Activated CD4-positive, CD25-positive, alpha-beta regulatory T cell (primary cell): ENCODE measurements at places on chromosomes 6 and 20.

- DNase-seq, result no peak
Observed at GRCh38 chr20:61761453-61762166, 304.1 kb downstream of the TAF4 start.

DNA sequence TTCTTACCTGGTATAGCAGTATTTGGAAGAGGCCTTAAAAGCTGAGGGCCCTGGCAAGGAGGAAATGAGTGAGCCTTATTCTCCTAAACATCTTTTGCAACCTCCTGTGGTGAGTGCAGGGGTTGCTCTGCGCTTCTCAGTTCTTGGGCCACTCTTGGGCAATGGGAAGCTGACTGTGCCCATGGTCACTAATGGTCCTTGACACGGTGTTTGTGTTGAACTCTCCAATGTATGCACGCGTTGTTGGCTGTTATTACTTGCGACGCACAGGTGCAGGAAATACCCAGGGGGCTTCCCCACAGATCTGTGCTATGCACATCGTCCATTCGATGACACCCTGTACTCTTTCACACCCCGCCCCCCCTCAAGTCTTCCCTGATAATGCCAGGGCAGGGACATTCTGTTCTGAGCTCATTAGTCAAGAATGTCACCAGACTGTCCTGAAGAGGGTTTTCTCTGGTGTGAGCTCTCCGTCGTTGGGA is 79.7 kb downstream of the EDN1 start:
- no peak for DNase-seq

DNA sequence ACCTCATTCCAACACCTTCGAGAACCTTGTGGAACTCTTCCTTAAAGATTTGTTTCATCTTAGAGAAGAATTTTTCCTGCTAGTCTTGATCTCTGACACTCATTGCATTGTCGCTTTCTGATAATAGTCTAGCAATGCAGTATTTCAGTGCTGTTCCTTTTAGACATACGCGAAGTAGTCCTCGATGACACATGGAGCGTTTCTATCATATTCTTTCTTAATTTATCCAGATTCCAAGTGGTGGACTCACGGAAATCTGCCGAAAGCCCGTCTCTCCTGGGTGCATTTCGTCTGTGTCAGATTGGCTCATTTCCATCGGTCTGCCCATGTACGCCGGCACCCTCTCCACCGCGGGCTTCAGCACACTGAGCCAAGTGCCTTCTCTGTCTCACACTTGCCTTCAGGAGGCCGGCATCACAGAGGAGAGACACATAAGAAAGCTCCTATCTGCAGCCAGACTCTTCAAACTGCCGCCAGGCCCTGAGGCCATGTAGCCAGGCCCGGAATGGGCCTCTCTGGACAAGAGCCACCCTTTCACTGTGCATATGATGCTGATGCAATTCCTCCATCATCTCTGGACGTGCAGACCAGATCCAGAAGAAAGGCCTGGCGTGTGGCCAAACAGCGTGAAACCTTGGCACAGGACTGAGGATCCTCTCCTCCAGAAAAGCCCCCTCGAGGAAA is 198.6 kb upstream of the UST start:
- DNase-seq, result no peak

GRCh38 chr20:51085769-51086168 is 62.9 kb upstream of the KCNG1 start:
- DNase-seq, result no peak

GRCh38 chr6:166204852-166205650 is 37.4 kb upstream of the TBXT start:
- DNase-seq, result no peak

- no peak for DNase-seq
Observed at GRCh38 chr20:50373674-50374286, 136.4 kb upstream of the PTPN1 start.

GRCh38 chr20:44646641-44647274 is 4.7 kb downstream of the ADA start:
- no peak for DNase-seq

- DNase-seq, result no peak
Observed at GRCh38 chr6:13709689-13710551, 1.7 kb downstream of the RANBP9 start.

DNA sequence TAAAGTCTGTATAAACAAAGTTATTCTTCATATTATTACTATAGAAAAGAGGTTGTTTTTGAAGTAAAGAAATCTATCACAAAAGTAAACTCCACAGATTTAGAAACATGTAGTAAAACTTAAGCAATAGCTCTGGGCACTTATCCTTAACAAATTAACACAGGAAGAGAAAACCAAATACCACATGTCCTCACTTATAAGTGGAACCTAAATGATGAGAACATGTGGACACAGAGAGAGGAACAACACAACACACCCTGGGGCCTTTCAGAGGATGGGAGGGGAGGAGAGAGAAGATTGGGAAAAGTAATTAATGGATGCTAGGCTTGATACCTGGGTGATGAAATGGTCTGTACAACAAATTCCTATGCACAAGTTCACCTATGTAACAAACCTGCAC is 57.2 kb downstream of the C6orf58 start:
- DNase-seq, result no peak

GRCh38 chr6:107080036-107080435 is 35.3 kb downstream of the BEND3 start:
- DNase-seq, result no peak

DNA sequence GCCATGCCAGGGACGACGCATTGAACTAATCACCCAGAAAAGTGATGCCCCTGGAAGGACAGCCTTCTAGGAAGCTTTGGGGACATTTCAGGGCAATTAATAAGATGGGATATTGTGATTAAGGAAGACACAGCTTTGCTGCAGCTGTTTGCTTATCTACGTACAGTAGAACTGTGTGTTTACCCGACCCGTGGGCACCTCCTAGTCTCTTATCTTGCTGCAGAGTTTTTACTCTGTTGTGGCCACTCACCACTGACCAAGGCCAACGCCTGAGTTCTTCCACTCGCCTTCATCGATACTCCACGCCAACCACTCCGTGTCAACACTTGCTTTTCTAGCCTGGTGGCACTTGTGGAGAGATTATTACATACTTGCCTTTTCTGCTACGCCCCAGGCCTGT is 105.9 kb upstream of the MLN start:
- DNase-seq, result no peak

DNA sequence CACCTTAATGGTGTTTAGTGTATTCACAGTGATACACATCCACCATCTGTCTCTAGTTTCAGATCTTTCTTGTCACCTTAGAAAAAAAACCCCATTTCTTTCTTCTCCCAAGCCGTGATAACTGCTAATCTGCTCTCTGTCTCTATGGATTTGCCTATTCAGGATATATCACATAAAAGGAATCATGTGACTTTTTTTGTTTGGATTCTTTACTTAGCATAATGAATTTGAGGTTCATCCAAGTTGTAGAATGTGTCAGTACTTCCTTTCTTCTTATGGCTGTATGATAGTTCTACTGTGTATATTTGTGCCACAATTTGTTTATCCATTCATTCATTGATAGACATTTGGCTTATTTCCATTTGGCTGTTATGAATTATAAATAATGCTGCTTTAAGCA is 57.1 kb downstream of the ITCH start:
- DNase-seq, result no peak

- no peak for DNase-seq
Observed at GRCh38 chr6:79047072-79047471, 31.0 kb downstream of the PHIP start.

- no peak for DNase-seq
Observed at GRCh38 chr6:30948811-30949210, 8.0 kb downstream of the MUCL3 start.

- no peak for DNase-seq
Observed at GRCh38 chr6:83883240-83883639, 23.8 kb downstream of the CYB5R4 start.

DNA sequence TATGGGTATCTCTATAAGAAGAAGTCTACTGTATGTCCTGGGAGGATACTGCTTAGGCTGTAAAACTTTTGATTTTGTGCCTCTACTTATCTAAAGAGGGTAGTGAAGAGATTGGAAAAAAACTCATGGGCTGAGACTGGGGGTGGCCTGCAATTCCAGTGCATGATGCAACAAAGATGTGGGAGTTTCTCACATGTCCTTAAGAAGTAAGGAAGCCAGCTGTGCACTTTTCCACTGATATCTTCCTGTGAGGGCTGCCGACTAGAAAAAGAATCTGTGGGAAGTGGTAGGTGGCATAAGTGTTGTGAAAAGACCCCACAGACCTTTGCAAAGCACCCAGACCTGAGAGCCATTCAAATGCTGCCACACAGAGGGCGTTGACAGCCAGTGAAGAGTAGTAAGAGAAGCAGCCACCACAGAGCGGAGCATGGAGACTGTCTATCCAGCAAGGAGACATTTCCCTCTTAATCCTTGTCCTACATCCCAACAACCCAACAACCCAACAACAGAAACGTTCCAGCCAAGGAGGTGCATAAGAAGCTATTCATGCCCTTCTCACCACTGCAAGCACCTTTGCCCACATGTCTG is 65.1 kb downstream of the PFDN4 start:
- DNase-seq, result no peak

DNA sequence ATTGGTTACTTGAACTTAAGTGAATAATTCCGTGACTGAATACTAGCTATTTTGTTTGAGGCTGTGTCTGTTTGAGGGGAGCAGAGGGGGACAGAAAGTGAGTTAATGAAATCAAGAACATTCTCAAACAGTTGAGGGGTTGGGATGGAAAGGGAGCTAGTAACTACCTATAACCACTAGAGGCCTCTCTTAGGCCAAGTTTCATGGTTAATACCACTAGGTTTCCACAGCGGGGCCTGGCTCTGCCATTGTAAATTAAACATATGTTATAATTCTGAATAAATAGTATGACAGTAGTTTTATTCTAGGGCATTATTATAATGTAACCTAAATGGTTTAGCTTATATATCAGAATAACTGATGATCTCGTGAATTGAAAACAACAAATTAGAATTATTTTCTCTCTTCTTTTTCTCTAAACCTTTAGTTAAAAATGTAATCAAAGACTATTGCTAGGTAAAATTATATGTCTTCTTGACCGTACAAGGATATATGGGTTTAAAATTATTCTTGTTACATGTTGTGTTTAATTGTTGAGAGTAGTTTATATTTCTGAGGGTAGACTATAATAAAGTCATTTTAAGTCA is 108.1 kb downstream of the BCKDHB start:
- no peak for DNase-seq

GRCh38 chr6:69180361-69181067 is 545.4 kb downstream of the ADGRB3 start:
- no peak for DNase-seq

DNA sequence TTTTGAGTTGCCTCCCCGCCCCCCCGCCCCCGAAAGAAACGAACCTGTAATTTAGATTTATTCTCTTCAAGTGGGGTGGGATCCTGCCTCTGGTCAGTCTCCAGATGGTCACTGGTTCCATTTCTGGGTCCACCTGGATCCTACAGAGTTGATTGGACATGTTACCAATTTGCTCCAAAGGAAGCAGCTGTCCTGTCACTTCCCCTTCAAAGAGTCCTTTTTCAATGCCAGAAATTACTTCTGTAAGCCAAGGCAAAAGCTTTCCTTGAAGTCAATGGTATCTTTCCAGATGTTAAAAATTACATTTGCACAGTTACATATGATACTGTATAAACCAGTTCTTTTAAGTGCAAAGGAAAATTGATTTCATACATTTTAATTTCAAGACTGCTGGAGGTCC is 12.0 kb upstream of the ANKRD60 start:
- no peak for DNase-seq

DNA sequence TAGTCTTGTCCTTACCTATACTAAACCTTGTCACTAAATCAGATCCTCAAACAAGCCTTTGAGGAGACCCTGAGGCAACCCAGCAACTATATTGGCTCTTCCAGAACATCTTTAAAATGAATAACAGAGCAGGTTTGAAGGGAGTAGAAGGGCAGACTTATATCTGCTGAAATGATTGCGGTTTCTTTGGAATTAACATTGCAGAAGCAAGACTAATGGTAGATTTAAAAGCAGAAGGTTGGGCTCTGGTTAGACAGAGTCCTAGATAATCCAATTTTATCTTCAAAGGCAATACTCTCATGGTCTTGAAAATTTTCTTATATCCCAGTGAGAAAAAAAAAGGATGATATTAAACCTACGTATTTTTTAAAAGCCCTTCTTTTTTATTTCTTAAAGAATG is 19.1 kb downstream of the FHL5 start:
- DNase-seq, result no peak

DNA sequence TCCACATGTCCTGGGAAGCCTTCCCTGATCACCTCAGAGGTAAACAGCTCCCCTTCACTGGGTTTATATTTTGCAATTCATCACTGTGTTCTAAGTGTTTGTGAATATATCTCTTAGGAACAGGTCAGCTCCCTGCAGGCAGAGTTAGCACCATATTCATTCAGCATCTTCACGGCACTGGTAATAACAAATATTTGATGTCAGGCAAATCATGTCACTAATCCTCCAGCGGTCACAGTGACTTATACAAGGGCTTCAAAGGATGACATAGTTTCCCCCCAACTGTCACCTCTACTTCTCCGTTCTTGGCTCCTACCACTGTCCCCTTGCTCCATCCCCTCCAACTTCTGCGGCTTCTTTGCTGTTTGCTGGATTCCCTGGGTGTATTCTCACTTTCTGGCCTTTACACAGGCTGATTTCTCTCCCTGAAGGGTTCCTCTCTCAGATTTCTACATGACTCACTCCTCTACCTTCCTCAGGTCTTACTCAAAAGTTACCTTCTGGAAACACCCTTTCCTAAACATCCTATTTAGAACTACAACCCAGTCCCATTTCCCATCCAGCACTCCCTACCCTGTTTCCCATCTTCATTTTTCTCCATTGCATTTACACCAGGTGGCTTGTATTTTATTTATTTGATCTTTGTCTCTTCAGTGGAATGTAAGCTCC is 66.6 kb downstream of the NHLRC1 start:
- DNase-seq, result no peak

DNA sequence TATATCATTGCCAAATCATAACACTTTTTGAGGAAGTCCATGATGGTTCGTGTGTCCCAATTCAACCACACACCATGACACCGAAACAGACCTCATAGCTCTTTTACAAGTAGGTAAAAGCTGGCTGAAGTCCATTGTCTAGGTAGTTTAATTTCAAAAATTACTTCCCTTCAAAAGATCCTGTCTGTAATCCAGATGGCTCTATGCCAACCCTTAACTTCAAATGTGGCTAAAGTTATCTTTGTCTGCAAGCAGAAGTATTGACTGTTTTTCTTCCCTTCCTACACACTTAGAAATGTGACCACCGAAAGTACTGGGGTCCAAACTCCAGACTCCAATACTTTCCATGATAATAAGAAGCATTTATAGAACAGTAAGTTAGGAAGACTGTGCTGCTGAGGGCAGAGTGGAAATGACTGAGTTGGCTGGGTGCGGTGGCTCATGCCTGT is 8.3 kb upstream of the TIAM2 start:
- DNase-seq, result no peak

- DNase-seq, result no peak
Observed at GRCh38 chr20:15921930-15922329, 651.3 kb downstream of the KIF16B start.
